ENCODE measurements at places on chromosomes 16 and 17.
A peak's percentile ranks its signal among the peaks of the same experiment; 100 is the strongest.

- DNase-seq, result no peak
These were observed 63.4 kb upstream of the RBL2 start for GRCh38 chr16:53370827-53371226.

- DNase-seq, result no peak
These were observed 29.0 kb downstream of the HEXIM2 start for GRCh38 chr17:45190503-45191255.

DNA sequence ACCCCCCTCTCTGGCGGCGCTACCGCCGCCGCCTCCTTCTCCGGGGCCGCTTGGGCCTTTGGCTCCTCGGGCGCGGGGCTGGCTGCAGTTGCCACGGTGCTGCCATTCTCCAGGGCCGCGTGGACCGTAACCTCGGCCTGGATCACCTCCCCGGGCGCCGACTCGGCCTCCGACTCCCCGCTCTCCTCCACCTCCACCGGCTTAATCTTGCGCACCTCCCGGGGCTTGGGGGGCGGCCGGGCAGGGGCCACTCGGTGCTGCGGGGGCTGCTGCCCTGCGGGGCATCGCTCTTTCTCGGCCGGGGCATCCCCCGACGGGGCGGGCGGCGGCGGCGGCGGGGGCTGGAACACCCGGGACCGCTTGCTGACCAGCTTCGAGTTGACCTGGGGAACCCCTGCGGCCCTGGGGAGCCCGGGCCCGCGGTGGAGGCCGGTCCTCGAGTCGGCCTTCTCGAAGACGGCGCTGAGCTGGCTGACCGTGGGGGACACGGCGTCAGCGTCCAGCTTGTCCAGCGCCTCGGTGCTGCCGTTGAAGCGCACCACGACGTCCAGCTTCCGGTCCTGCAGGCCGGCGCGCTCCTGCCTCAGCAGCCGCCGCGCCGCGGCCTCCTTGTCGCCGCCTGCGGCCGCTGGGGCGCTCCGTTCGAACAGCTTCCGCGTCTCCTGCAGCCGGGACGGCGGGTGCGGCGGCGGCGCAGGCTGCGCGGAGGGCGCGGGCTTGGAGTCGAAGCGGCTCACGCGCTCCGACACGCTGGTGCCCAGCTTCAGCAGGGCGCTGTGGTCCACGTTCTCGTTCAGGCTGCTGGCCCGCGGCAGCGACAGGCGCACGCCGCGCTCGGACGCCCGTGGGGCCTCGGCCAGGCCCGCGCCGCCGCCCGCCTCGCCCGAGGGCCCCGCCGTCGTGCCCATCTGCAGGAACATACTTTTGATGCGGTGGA is 792 bp downstream of the PPP1R9B start:
- DNase-seq, result no peak

DNA sequence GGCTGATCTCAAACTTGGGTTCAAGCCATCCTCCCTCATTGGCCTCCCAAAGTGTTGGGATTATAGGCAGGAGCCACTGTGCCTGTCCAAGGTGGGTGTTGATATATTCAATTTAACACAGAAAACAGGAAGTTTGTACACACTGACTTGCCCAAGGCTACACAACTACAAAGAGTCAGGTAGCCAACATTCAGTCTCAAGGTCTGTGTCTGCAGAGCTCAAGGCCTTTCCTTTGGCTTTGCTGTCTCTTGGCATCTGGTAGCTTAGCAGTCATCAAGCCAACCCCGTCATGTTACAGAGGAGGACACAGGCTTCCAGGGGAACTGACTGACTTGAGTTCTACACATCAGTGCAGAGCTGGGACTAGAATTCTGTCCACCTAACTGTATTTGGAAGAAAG is 11.9 kb upstream of the MEFV start:
- no peak for DNase-seq

DNA sequence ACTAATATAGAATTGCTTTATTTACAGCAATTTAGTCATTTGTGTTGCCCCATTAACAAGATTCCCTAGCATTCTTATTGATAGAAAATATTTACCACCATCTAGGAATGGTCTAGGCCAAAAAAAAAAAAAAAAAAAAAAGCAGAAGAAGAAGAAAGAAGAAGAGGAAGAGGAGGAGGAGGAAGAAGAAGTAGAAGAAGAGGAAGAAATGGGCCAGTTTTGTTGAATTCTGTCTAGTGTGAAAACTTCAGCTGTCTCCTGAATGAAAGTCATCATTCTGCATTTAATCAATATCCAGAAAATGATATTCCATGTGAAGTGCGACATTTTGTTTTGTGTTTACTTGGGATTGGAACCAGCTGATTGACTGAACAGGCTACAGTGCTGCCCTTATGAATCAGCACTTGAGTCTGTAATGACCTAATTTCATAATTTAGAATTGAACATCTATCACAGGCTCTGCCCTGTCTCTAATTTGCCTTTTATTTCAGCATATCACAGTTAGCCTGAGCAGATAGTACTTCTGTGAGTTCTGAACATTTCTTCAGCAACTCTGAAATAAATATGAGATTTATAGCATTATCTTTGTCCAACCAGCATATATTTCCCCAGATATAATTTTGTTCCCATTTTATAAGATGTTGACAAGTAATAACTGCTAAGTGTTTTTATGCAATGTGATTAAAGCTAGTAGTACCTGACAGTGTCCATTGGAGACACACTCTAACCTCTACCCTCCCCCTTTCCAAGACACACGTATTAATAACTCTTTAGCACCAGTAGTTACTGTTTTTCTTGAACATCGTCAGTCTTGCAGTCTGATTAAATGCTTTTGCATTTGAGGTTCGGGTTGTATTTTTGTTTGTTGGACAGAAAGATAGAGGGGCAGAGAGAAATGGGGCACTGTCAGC is 5.9 kb downstream of the ANKFN1 start:
- no peak for DNase-seq

DNA sequence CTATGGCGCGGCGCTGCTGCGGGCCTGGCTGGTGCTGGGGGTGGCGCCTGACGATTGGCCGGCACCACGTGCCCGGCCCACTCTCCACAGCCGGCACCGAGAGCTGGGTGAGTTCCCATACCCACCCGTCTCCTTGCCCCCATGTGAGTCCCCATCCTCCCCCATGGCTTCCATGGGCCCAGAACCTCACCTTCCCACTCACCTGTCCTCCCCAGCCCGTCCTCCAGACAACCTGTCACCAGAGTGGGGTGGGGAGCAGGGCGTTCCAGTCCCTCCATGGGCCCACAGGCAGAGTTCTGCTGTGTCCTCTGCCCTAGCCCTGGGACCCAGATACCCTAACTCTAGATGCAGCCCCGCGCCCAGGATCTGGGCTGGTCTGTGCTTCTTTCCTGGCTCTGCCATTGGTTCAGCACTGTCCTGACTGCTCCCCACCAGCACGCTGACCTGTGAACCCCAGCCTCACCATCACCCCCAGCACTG is 5.5 kb downstream of the ARMC5 start:
- no peak for DNase-seq

- no peak for DNase-seq
These were observed 5.9 kb downstream of the RNF43 start for GRCh38 chr17:58411408-58411894.

GRCh38 chr16:89279666-89280481 is 62.4 kb downstream of the ZNF778 start:
- no peak for DNase-seq

GRCh38 chr17:31096106-31096436 is 1.3 kb downstream of the NF1 start:
- no peak for DNase-seq

GRCh38 chr16:82583422-82583821 is 43.3 kb upstream of the CDH13 start:
- DNase-seq, result no peak

DNA sequence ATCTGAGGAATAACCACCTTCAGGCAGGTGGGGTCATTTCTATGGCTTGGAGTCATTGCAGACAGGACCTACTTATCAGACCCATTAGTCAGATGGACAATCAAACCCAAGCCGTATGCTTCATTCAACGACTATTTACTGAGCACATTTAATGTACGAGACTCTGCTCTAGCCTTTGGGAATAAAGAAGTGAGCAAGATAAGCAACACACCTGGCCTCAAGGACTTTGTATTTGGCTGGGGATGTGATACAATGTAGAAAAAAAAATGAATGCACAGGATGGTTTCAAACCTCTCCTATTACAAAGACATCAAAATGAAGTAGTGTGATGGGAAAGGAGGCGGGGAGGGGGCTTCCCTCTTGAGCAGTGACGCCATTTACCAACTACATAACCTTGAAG is 311.7 kb downstream of the PMP22 start:
- DNase-seq, result no peak

- peak; percentile 61 for DNase-seq
These were observed at the start of gene KLHL36 for GRCh38 chr16:84647828-84648594. KLHL36 (plus strand) TSS chr16:84648511; CDS start chr16:84650868, 2,357 bp downstream.

Data from stimulated activated CD8-positive, alpha-beta memory T cell treated with anti-CD3 and anti-CD28 coated beads, Interleukin-2, amount 100 ng/mL, for 48 hours (primary cell).